AG10803 (cell line): ENCODE measurements at places on chromosomes 1 and 21.

DNA sequence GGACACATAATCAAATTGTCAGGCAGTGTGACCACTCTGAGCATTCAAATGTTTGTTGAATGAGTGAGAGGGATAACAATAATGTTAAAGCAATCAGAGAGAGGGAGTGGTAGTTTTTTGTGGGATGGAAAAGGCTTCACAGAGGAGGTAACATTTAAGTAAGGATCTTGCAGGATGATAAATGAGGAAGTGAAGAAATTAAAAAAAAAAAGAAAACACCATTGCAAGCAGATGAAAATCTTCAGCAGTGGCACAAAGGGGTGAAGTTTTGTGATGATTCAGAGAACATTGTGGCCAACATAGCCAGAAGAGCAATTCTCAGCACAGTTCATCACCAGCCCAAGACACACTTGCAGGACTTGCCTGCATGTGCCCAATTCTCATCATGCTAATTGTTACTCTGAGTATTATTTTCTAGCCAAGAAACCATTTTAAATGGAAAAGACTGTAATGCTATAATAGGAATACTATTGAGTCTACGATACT, 35.0 kb downstream of the OVGP1 start:
- DNase-seq = no peak

DNA sequence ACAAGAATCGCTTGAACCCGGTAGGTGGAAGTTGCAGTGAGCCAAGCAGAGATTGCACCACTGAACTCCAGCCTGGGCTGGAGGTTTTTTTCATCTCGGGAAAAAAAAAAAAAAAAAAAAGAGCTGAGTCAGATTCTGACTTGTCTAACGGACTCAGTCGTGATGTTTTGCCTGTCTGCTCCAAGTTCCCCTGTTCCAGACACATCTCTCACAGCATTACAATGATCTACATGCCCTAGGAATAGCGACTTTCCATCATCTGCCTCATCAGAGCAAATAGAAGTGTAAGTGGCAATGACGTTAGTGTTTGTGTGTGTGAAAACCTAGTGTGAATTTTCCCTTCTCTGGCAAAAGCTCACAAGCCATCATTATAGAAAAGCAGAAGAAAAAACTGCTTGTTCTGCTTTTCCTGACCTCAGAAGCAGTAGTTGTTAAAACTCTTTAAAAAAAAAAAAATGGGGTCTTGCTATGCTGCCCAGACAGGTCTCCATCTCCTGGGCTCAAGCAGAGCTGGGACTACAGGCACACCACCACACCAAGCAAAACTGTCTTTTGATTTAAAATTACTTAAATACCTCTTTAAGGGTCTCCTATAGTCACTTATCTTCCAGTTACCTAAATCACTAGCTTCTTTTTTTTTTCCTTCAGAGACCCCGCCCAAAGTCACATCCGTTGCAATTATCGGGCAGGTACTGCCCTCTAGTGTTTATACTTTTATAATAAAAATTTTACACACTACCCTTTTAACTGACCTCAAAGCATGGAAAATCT, 37.3 kb downstream of the PLEKHO1 start:
- DNase-seq = peak; percentile 68

GRCh38 chr1:30744060-30744756, 13.4 kb downstream of the LAPTM5 start:
- peak; percentile 41 for DNase-seq

- no peak for DNase-seq
Measured at GRCh38 chr1:3440711-3441409, 13.6 kb upstream of the ARHGEF16 start.

GRCh38 chr1:19616489-19616888, 27.6 kb upstream of the NBL1 start:
- peak; percentile 66 for DNase-seq

DNA sequence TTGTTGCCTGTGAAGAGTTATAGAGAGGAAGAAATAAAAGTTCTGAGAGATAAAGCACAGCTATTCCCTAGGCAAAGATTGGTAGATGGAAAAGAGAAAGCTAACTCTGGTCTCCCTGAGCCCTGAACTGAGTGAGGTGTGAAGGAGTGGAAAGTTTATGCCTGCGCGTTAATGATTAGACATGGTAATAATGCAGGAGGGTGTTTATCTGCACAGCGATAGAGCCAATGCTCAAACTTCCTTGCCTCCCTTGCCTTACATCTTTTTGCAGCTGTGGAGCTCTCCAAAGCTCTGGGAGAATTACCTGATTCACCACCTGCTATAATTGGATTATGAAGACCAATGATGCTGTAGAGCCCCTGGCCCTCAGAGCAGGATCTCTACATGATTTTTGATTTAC, 32.8 kb upstream of the CHRM3 start:
- no peak for DNase-seq

GRCh38 chr1:44296806-44297205, 58.3 kb downstream of the ERI3 start:
- no peak for DNase-seq

DNA sequence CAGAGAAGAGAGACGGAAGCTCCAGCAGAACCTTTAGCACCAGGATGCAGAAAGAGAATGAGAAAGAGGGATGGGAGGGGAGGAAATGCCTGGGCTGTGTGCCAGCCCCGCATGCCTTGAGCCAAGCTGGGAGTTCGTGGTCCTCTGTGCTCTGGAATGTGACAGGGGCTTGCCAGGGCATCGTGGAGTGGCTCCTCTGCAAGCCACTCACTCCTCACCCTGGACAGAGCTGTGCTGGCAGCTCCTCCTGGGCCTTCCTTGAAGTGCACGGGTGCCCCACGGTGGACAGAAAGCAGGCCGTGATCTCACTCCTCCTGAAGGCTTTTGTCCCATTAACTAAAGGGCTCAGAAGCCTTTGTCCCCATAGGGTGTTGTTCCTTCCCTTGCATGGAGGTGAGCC, 34.8 kb upstream of the PRELP start:
- DNase-seq = peak; percentile 89

GRCh38 chr1:202049129-202049528, 38.7 kb downstream of the ELF3 start:
- no peak for DNase-seq

GRCh38 chr1:38500891-38501290, 358.7 kb downstream of the RRAGC start:
- no peak for DNase-seq

DNA sequence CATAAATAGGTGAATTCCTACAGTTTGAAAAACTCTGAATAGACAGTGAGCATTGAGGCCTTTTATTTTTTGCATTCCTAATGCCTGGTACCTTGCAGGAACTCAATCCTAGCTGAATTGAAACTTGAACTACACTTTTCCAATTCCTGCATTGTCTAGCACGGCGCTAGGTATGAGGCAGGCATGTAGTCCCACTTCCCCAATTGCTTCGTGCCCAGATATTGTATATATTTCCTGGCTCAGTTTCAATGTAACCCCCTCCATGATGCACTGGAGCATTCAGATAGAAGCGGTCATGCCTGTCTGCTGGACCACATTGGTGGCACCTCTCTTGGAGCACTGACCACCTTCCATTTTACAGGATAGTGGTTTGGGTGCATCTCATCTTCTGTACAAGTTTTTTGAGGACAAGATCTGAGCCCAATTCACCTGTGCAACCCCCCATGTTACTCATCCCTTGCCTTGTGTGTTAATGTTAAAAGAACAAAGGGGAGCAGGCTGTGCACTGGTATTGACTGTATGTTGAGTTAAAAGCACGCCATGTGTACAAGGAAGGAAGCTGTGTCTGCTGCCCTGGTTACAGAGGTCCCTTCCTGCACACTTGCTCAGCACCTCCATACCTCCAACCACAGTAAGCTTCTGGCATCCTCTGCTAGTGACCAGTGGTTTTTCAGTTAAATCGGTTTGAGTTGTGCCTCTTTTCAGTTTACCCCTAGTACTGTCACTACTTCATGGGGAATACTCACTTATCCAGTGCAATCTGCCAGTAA, 10.0 kb upstream of the RAB7B start:
- DNase-seq = no peak

GRCh38 chr1:2316451-2316961, 74.8 kb downstream of the MORN1 start:
- no peak for DNase-seq

DNA sequence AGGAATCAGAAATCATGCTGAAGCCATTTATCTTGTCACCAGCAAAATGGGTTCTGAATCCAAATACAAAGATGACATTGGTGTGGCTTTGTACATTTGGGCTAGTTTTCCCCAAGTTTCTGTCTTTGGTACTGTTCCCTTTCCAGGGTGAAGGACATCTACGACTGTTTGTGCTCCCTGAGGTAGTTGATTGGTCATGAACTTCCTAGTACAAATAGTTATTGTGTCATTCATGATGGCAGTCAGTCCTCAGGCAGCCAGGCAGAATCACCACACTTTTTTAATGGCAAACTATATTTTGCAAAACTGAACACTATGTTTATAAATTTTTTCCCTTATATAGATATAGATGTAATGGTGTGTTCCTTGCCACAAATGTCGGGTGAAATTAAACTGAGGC, 46.0 kb downstream of the CEP350 start:
- DNase-seq = no peak

DNA sequence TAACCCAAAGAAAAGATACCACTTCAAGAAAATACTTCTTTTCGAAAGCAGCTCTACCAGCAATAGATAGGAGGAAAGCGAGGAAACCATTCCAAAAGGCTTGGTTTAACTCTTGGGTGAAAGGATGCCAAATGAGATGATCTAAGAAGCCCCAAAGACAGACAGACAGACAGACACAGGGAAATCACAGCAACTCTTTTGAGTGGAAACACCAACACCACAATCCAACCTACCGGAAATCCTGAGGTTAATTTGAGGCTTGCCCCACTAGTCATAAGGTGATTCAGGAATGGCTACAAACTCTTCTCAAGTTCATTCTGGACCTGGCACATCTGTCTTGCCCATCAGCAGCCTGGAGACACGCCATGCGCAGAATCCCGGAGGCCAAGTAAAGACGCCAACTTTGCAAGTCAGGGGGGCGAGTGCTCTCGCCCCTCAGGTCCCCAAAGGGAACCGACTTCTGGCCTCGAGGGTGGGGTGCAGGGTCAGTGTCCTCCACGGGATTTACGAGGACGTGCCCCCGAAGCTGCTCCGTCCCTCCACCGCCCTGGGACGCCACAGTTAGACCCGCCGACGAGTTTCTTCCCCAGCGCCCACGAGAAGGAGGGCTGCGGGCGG, 778 bp downstream of the EVI5 start:
- peak; percentile 58 for DNase-seq

DNA sequence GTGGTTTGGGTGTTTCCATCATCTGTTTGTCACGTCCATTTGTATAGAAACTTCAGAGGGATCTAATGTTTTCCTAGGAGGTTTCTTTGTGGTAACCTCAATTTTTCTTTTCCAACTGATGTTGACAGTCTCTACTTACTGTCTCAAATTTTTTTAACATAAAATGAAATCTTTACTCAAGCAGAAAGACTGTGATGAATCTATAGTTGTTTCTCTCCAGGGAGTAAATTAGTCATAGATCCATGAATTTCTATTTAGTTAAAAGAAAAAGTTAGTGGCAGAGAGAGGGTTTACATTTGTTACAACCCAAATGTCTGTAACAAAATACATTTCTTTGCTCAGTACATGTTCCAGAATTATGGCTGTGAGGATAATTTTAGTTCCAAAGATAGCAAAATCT, 161.6 kb downstream of the DISP1 start:
- DNase-seq = no peak

- peak; percentile 93 for DNase-seq
Measured at GRCh38 chr1:11281518-11282331, 8.7 kb downstream of the UBIAD1 start.

GRCh38 chr1:22615886-22616285, 20.5 kb upstream of the C1QA start:
- DNase-seq = no peak

GRCh38 chr1:6591222-6591621, 11.4 kb downstream of the ZBTB48 start:
- no peak for DNase-seq

DNA sequence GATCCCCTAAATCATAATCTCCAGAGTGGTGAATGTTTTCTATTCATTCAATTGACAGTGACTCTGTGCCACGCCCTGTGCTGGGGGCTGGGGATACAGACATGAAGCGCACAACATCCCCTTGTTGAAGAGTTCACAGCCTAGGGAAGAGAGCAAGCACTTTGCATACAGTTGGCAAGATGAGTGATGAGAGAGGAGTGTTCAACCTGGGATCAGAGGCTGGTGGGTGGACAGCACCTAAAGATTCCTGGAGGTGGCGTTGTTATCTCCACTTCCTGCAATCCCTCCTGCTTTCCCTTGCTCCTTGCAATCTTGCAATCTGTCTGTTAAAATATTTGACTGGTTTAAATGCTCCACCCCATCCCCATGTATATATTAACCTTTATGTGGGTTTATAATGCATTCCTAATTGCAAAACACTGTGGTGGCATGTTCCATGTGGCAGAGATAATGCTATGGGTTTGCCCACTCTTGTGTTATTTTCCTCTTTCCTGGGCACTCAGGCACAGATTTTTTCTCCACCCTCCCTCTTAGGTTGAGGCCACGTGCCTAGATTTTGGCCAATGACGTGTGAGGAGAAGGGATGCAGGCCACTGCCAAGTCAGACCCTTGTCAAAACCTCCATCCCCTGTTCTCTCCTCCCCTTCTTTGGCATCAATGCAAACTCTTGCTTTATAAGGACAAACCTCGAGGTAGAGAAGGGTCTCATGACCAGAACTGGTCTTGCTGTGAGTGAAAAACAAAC, 36.2 kb upstream of the GADD45A start:
- no peak for DNase-seq

GRCh38 chr1:193754732-193755427, 568.5 kb upstream of the B3GALT2 start:
- DNase-seq = no peak

- no peak for DNase-seq
Measured at GRCh38 chr1:2047749-2048729, 2.2 kb upstream of the PRKCZ start.

- DNase-seq = no peak
Measured at GRCh38 chr1:7473223-7474142, 297.6 kb upstream of the VAMP3 start.

DNA sequence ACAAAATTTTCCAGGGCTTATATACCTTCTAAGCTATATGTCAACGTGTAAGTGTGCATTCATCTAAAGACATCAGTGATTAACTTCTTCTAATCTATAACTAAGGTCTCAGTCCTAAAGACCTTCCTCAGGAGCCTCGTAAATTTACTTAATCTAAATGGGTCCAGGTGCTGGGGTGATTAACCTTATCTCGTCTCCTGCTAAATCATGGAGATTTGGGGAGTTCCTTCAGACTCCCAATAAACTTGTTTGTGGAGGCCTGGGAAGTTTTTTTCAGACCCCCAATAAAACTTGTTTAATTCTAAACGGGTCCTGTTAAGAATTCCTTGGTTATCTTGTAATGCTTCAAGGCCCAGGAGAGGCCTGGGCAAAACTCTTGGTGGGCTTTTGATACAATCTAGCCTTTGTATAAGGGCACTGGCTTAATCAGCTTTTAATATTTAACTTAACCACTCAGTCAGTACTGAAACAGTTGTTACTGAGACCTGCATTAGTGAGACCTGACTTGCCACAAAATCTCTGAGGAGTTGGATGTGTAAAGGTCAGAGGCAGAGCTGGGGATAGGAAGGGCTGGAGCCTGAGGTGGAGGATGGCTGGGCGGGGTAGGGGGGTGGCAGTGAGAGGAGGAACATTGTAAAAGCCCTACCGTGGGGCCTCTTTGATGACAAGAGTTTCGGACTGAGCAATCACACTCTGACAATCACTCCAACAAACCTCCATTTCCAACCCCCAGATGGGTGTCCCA, 6.2 kb upstream of the HMGCS2 start:
- no peak for DNase-seq

GRCh38 chr21:36338975-36339374, 19.0 kb downstream of the MORC3 start:
- DNase-seq = no peak
